ENCODE measurements at places on chromosomes 5 and 9. TPM values are rescaled to one million over a fixed set of nuclear protein-coding genes. Genes with fewer than 3 reads are reported as not detected.

DNA sequence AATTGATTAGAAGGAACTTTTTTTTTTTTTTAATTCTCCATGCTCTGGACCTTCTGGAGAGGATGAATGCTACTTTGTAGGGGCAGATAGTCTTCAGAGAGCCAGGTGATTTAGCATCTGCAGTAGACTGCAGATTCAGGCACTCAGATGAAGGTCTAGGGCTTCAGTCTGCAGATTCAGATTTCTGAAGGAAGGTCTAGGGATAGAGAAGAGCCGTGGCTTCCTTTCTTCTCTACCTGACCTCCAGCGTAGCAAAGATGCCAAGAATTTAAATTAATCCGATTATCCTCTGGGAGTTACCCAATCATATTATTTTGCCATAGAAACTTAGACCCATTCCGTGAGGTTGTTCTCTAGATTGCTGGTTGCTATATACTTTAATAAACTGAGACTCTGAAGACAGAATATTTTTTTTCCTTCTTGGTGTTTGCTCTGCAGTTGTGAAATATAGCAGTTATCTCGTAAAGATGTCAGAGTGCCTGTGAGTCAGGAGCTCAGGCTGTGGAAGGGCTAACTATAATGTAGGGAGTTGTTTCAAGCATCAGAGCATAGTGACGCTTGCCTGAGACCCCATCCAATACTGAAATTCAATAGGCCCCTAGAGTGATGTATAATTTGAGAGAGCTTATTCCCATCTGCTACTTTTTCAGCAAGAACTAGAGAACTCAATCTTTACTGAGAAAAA lies 132.7 kb upstream of the SLC12A2 start:
- H3K4me1 ChIP-seq, result no peaks in the 10 kb centered on the region
- no peak overlapping the region for H3K4me3 ChIP-seq
- H3K27ac ChIP-seq, result no peak overlapping the region

- H3K4me1 ChIP-seq, result peaks cover 17% of the 10 kb centered on the region
- peak; percentile 69 for DNase-seq
- no peaks in the 10 kb centered on the region for H3K36me3 ChIP-seq
- no peak overlapping the region for H3K27ac ChIP-seq
Observed at GRCh38 chr5:149730620-149731331, 666 bp downstream of the PPARGC1B start.

DNA sequence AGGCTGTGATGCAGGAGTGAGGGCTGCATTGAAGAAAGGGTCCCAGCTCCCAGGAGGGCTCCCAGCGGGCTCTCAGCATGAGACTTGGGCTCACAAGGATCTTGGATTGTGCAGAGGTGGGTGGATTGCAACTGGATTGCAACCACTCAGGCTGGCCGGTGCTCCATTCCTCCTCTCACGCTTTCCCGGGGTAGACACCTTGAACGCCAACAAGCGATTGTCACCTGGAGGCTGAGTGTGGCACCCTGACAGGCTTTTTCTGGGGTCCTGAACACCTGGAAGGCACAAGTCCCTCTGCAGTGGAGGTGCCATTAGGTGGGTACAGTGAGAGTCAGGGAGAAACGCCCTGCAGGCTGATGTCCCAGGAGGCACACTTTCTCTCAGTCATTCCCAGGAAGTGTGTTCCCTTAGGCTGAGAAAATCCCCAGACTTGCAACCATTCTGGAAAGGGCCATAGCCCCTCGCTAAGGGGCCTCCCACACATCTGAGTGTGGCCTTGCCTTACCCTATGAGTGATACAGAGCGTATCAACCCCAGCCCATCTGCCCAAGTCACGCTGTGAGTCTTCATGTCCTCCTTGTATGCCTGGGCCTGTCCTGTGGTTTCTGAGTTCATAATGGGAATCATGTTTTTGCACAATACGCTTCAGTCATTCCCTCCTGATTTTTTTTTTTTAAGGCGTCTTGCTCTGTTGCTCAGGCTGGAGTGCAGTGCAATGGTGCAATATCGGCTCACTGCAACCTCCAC lies 488.1 kb downstream of the IRX1 start:
- no peaks in the 10 kb centered on the region for H3K27me3 ChIP-seq
- no peak for DNase-seq
- H3K4me1 ChIP-seq, result no peaks in the 10 kb centered on the region

- H3K36me3 ChIP-seq, result no peaks in the 10 kb centered on the region
- H3K27me3 ChIP-seq, result no peaks in the 10 kb centered on the region
- H3K4me3 ChIP-seq, result no peak overlapping the region
- H3K27ac ChIP-seq, result no peak overlapping the region
- peaks cover 61% of the 10 kb centered on the region for H3K4me1 ChIP-seq
Observed at GRCh38 chr9:4068449-4068848, 231.4 kb downstream of the GLIS3 start.

The SV2C gene
- 0.06 TPM for total RNA-seq

All from neural progenitor cell (in vitro differentiated cells).